Tibial nerve (tissue), 4 donors: ENCODE measurements at places on chromosomes 6 and 20.

DNA sequence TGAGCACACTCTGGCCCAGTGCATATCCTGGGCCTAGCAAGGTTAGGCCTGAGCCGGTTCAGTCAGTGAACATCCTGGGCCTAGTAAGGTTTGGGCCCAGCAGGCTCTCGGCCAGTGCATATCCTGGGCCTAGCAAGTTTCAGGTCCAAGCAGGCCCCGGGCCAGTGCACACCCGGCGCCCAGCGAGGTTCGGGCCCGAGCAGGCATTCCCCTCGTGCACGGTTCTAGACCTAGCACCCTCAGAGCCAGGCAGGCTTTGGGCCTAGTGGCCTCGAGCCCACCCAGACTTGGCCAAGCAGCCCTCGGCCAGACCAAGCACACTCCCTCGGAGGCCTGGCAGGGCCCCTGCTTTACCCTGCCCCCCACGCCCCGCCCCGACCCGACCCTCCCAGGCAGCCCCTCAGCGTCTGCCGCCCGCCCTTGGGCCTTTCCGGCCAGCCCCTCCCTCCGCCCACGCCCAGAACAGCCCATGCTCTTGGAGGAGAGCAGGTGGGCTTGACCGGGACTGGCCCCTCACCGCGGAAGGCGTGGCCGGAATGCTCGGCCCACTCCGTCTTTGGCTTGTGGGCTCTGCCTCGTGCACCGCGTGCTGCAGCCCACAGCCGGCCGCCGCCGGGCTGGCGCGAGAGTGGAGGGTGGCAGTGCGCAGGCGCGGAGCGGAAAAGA lies at the start of gene CTCFL:
TSS of gene CTCFL (minus strand) at position 630 of the 666 bp plus-strand sequence. CDS start 935 bp downstream, outside the sequence.
- no peak for DNase-seq

DNA sequence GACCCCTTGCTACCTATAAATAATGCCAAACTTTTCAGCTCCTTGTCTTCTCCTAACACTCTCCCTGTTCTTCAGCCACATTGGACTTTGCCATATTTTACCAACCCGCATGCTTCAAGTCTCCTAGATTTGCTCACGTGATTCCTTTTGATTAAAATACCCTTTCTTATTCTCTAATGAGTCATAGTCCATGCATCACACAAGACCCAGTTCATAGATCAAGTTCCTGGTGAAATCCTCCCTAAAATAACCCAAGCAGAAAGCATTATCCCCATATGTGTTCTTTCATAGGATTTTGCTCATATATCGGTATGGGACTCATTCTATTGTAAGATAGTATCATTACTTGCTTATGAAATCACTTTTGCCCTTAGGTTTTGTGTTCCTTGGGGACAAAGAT lies 108.9 kb upstream of the STXBP5 start:
- DNase-seq = no peak

DNA sequence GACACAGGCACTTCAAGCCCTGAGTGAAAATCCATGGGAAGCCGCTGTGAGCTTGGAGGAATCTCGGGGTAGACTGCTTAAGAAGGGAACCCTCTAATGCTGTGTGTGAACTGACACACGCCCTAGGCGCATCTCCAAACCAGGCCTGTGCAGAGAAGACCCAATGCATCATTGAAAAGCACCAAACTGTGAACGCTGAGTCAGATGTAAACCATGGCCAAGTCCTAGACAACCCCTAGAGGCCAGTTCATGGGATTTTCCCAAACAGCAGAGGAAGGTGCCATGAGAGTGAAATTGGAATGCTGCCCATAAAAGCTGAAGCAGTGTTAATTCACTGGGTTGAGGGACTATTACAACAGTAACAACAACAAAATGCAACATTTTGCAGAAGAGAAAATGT lies 296.5 kb downstream of the SMOC2 start:
- DNase-seq = no peak

- DNase-seq = peak; percentile 33
These were observed 78.5 kb upstream of the PHACTR1 start for GRCh38 chr6:12637960-12638641.

GRCh38 chr20:4449957-4450715 lies 271.6 kb upstream of the PRND start:
- no peak for DNase-seq

- DNase-seq = no peak
These were observed 89.2 kb upstream of the STMND1 start for GRCh38 chr6:17012421-17013225.

DNA sequence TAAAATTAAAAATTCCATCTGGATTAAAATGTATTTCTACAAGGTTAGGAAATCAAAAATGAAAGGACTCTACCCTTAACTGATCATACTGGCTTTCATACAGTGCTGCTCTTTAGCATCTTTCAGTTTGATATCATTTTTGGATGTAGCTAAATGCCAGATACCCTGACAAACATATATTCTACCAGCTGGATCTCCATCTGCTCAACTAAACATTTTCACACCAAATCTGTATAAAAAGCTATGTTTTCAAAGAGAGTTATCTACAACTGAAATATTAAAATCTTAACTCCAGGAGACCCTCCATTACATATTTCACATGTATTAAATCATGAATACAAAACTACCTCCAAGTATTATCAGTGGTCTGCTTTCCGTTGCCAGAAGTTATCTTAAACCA lies 95.7 kb downstream of the EPHA7 start:
- no peak for DNase-seq

DNA sequence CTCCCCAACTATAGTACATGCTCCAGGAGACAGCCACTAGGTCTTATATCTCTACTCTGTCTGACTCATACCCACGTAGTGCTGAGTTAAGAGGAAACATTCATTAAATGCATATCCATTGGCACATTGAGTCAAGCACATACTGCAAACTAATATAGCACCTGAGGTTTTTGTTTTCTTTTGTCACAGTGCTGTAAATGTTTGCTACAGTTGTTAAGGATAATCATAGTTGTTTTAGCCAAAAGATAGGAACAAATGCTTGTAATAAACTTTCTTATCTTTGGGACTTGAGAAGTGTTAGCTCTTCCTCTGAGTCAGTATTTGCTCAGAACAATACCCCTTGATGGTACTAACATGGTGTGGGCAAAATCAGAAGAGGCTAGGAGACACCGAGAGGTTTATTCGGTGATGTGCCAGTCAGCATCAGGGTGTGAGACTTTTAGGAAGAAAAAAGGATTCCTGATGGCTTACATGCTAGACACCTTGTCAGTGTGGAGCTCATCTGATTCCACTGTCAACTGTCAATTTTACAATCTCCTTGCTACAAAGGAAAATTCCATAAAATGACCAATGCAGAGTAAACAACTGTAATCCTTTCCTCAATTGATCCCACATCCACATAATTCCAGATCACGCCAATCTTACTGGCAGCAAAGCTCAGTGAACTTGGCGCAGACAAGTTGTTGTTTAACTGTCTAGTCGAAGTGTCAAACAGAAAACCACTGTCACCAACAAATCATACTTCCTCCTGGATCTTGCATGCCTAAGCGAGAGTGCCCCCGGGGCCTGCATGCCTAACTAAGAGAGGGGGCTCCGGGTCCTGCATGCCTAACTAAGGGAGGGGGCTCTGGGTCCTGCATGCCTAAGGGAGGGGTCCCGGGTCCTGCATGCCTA lies 36.1 kb downstream of the ELOVL2 start:
- DNase-seq = no peak

- DNase-seq = no peak
These were observed 152.3 kb upstream of the BEND6 start for GRCh38 chr6:56802584-56802983.

DNA sequence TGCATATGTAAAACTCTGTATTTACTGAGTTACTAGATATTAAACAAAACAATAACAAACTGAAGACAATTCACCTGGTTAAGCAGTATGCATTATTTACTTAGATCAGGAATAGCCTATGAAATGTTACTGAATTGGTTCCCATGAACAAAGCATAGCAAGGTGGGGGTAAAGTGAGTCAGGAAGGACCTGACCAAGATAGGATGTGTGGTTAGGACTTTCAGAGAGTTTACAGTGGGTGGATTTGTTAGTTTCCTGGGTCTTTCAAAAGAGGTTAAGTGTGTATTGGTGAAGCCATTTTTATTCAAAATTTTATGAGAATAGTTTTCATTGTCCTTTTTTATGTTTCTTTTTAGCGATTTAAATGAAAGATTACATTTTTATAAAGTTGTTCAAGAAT lies 32.9 kb downstream of the TBPL1 start:
- DNase-seq = no peak

DNA sequence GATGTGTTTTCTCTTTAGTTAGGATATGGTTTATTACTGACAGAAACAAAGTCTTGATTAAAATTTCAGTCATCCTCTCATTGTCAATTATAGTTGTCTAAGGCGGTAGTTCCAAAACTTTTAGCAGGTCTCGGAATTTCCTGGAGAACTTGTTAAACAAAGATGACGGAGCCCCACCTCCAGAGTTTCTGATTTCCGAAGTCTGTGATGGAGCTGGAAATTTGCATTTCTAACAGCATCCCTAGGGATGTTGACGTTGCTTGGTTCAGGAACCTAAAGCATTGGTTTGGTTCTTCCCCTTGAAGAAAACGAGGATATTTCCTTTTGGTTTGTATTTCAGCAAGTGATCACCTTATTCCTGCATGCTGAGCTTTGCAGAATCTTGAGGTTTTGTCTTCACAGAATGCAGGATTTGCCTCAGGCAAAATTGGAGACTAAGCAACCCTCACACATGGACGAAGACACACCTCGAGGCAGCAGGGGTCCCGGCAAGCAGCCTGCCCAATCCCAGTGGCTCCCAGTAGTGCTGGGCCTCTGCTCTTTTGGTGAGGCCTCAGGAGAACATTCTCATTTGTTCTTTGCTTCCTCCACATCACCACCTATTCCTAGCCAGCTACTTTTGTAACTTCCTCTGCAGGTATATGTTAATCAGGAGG lies 187.1 kb upstream of the PHACTR1 start:
- DNase-seq = no peak

- no peak for DNase-seq
These were observed 776.0 kb downstream of the TBC1D32 start for GRCh38 chr6:120558294-120558693.

- DNase-seq = no peak
These were observed 100.9 kb upstream of the CCN2 start for GRCh38 chr6:132052096-132052495.

- DNase-seq = no peak
These were observed 34.6 kb downstream of the HLA-F start for GRCh38 chr6:29757701-29758293.

DNA sequence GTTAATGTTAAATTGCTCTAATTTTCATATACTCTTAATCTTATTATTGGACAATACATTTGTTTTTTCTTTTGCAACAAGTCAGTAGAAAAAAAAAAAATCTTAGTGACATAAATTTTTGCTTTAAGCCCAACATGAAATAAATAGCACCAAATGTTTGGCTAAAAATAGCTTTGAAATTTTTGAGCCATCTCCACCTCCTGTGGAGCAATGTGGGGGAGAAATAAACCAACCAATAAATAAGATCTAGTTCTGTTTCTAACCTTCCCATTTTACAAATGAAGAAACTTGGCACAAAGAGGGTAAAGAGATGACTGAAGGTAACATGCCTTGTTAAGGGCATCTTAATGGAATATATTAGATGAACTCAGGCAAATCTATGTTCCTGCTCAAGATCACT lies 91.4 kb downstream of the PRKN start:
- no peak for DNase-seq

DNA sequence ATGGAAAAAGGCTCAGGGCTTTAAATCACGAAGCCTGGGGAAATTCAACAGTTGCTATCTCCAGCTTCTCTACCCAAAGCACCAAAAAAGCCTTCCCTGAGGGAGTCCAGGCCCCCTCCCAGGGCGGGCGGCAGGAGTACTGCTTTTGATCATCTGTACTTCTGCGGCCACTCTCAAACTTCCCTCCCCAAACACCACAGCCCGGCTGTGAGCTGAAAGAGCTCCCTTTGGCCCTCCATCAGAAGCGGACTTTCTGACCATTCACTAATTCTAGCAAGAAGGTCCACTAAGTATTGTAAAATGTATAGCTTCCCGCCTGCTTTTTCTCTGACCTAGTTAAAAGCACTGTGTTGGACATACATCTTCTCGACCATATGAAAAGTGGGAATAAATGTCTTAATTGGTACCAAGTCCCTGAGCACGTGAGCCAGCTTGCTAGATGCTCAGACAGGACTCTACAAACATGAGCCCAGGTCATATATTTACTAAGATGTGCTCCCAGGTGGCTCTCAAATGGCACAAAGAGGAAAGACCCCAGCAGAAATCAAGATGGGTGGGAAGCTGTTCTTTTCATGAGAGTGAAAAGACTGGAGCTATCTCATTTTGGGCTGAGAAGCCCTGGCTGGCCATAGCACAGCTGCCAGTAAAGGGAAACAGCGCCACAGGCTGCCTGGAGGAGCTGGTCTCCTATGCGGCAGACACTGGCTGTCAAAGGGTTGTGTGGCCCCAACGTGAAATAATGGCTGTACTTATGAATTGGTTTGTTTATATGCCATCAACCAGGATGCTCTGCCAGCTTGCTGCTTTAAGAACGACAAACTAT lies 58.6 kb downstream of the GFOD1 start:
- DNase-seq = no peak

DNA sequence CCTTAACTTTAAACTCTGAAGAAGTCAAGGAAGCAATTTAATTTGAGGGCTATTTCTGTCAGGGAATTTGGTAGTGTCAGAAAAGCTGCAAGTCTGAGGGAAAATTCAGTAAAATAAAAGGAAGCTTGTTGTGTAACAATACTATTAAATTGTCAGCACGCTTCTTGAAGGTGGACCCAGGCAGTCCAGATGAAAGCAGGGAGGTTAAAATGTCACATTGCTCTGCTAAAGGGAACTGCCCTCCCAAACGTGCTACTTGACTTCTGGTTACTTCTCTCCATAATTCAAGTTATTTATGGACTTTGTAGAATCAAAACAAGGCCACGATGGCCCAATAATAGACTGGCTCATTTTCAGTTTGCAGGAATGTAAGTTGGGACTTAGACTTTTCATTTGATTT lies 28.2 kb upstream of the ARMC2 start:
- DNase-seq = no peak

DNA sequence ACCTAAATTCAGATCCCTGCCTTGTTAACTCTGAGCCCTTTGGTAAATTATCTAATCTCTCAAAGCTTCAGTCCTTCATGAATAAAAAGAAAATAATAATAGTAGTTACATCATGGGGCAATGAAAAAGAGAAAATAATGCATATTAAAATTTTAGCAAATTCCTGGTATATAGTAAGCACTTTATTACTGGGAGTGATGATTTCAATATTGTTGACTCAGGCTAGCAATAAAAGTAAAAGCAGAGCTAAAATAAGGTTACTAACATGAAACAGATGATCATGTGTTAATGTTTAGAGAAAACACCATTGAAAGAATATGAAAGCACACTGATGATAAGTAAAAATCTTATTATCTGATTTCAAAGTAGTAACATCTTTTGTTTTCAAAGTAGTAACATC lies 13.6 kb downstream of the GINS1 start:
- no peak for DNase-seq

DNA sequence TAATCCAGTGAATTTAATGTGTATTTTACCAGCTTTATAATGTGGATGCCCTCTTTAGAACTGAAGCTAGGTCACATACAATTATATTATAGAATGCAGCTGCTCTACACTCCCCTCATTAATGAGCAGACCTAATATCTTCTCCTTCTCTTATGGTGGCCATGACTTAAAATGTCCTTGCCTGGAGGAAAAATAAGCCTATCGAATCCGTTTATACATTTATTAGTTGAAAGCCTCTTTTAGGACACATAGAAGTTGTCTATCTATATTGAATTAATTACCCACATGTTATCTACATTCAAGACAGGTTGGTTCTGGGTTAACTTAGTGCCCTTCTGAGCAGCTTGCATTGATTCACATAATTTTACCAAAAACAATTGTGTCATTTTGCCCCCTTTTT lies 1716.8 kb downstream of the HACE1 start:
- no peak for DNase-seq
